RWPE1 (cell line): ENCODE measurements at places on chromosomes 4 and X.

DNA sequence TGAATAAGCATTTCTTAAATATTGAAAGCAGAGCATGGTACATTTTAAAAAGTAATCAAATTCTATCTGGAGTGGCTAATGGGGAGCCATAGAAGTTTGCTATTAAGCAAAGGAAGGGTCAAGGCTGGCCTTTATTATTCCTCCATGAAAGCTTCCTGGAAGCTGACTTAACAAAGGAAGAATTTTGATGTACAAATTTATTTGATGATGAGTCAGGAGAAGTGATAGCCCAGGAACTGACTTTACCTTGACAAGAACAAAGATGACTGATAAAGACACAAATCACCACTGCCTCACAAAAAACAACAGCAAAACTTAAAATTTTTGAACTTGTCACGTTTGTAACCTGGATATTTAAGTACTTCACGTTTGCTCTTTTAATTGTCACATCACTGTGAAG is 872.1 kb downstream of the PCDH7 start:
- no peak for DNase-seq

GRCh38 chr4:168830777-168831512 is 179.1 kb downstream of the CBR4 start:
- DNase-seq, result no peak

DNA sequence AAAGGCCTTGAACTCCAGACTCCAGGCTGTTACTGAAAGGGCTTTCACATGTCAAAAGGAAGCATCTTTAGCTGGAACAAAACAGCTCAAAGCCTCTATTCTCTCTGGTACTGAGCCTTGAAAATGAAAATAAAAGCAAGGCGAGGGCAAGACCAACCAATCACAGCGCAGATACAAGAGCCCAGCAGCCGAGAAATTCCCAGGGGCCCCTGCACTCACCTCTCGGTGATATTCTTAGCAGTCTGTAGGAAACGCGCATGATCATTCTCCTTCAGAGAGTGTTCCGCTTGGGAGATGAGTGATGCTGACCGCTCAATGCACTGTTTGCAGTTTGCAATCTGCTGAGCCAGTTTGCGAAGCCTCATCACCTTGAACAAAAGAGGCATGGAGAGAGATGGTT is 138.1 kb downstream of the MID1 start:
- DNase-seq, result no peak

DNA sequence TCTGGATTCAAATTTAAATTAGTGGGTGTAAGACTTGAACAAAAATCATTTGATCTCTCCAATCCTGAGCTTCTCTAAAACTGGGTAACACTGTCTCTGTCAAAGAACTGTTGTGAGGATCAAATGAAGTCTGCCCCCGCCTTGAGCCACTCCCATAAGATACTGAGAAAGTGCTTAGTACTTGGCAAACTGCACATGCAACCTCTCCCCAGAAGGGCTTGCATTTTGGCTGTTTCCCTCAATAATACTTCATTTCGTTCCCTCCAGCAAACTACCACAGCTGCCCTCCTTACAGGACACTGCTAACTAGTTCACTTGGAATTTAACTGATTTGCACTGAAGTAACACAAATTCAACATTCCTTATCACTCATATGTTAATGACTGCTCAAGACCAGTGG is 79.8 kb downstream of the APBB2 start:
- DNase-seq, result no peak

- no peak for DNase-seq
Measured at GRCh38 chr4:151715881-151716280, 44.9 kb downstream of the GATB start.

GRCh38 chr4:40157436-40157835 is 39.4 kb upstream of the RHOH start:
- no peak for DNase-seq

GRCh38 chr4:17781300-17782287 is at the start of gene FAM184B:
Gene FAM184B, minus strand, starts transcription at chr4:17781621. Its CDS starts 322 bp downstream, at chr4:17781299.
- DNase-seq, result no peak

DNA sequence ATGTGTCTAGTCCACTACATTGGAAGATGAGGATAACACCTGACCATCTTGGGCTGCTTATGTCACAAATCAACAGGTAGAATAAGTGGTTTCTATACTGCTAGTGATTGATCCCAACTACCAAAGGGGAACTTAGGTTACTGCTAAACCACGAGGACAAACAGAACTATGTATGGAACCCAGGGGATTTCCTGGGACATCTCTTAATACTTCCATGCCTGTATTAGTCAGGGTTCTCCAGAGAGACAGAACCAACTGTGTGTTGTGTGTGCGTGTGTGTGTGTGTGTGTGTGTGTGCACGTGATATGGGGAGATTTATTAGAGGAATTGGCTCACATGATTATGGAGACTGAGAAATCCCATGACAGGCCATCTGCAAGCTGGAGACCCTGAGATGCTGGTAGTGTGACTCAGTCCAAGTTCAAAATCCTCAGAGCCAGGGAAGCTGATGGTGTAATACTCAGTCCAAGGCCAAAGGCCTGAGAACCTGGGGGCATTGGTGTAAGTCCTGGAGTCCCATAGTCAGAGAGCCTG is 16.2 kb upstream of the AFF1 start:
- no peak for DNase-seq

DNA sequence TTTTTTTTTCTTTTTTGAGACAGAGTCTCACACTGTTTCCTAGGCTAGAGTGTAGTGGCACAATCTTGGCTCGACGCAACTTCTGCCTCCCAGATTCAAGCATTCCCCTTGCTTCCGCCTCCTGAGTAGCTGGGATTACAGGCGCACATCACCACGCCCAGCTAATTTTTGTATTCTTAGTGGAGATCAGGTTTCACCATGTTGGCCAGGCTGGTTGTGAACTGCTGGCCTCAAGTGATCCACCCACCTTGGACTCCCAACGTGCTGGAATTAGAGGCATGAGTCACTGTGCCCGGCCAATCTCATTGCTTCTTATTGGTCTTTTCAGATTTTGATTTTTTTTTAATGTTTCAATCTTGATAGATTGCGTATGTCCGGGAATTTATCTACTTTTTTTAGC is 124.4 kb downstream of the NBDY start:
- no peak for DNase-seq

DNA sequence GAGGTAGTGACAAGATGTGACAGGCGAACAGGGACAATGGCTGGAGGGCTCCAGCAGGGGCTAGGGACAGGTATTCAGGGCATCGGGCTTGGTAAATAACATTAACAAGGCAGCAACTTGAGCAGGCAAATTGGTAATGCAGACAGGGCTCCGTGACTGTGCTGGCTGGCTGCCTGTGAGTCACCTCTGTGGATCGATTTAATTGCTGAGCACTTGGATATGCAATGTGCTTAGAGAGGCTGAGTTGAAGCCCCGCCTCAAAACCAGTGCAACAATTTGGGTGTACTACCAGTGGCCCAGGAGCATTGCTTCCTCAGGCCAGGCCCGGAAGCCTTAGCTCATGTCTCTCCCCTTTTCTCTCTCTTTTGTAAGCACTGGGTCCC is 19.5 kb downstream of the CNGA2 start:
- peak; percentile 69 for DNase-seq

DNA sequence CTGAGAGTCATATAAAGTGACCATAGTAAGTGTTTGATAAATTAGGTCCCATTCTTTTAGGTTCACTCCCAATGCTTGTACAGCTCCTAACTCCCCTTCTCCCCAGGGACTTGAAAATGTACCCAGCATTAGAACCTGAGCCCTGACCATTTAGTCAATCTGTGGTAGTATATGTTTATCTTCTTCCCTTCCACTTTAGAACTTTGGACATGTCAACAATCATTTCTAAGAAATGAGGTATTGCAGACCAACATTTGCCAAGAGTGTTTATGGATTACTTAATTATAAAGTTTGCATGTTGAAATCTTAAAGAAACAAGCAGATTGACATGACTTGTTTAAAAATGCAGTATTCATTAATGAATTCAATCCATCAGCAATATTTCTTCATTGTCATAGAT is 26.0 kb downstream of the AFM start:
- no peak for DNase-seq

- no peak for DNase-seq
Measured at GRCh38 chrX:98398542-98398941, 1514.8 kb downstream of the RPA4 start.

GRCh38 chr4:149987330-149988086 is 90.7 kb upstream of the DCLK2 start:
- no peak for DNase-seq

DNA sequence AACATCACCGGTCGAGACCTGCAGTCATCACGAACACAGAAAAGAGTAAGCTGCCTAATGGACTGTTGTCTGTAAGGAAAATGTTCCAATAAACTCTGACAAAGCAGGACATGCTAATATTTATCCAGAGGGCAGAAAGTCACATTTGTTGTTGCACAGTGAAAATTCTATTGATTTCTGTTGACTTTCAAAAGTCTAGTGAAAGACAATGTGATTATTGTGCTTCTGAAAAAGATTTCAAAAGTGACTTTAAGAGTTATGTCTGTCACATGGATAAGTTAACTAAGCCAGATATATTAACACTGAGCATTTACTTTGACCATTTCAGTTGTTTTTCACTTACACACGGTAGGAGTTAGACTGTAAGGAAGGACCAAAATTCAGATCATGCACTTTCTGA is 9.3 kb upstream of the RFC1 start:
- no peak for DNase-seq

GRCh38 chr4:12439633-12440305 is 1011.1 kb upstream of the HS3ST1 start:
- peak; percentile 6 for DNase-seq

GRCh38 chr4:180808862-180809261 is 1434.3 kb upstream of the TENM3 start:
- no peak for DNase-seq

DNA sequence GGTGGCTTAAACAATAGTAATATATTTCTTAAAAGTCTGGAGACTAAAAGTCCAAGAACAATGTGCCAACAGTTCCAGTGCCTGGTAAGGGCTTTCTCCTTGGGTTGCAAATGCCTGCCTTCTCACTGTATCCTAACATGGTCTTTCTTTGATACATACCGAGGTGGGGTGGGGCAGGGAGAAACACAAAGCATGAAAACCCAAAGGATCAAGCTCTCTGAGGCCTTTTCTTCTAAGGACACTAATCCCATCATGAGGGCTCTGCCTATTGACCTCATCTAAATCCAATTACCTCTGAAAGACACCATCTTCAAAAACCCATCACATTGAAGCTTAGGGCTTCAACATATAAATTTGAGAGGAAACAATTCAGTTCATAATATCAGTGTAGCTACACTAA is 311.3 kb downstream of the GRID2 start:
- DNase-seq, result no peak

DNA sequence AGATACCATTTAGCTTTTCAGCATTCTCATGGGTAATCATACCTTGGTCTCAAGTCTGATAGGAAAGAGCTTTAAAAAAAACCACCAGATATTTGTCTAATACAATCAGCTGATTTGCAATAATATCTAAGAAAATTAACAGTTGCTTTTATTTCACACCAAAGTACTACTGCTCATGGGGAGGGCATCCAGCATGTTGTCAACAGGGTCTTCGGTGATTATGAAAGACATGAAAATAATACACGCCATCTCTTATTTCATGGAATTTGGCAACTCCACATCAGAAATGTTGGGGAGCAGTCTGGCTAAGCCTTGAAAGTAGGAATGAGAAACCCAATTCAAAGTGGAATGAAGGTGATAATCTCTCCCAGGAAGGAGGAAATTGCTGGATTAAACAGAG is 3.0 kb downstream of the ASB5 start:
- no peak for DNase-seq

DNA sequence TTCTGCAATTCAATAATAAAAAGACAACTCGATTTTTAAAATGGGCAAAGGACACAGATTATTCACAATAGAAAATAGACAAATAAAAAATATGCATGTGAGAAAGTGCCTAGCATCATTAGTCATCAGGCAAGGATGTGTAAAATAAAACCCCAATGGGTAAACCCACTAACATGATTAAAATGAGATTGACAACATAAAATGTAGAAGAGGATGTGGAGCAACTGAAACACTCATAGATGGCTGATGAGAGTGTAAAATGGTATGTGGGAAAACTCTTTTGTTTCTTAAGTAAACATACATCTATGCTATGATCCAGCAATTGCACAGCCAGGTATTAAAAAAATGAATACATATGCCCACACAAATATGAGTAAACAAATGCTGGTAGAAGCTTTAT is 177.6 kb downstream of the IQCM start:
- DNase-seq, result peak; percentile 52

DNA sequence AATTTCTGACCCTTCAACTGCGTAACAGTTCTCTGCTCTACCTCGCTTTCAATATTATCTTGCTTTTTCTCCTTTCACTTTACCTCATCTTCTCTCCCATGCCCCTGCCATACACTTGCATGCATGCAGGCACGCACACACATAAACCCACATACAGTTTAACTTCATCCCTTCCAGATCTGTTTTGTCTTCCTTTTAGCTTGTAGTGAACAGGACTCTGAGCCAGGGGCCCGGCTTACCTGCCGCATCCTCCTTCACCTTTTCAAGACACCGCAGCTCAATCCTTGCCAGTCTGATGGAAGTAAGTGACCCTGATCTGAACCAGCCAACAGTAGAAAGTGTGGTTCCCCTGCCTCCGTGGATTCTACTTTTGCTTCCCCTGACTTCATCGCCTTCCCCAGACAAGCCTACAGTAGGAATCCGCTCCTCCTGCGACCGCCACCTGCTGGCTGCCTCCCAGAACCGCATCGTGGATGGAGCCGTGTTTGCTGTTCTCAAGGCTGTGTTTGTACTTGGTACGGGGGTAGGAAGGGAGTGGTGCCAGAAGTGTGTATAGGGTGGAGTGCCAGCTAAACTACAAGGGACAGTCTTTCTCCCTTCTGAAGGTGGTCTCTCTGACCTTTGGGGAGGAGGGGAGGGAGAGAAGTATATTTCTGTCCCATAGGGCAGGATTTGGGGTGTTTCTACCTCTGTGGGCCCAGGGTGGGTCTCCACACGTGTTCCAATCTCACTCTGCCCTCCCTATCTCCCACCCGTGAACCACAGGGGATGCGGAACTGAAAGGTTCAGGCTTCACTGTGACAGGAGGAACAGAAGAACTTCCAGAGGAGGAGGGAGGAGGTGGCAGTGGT is 10.7 kb downstream of the MED12 start:
- DNase-seq, result peak; percentile 35

GRCh38 chr4:82905205-82905604 is 4.7 kb downstream of the THAP9 start:
- no peak for DNase-seq

- no peak for DNase-seq
Measured at GRCh38 chrX:53087388-53087831, 5.2 kb downstream of the TSPYL2 start.
